M059J (cell line): ENCODE measurements at places on chromosomes 6 and 20. TPM values are rescaled to one million over a fixed set of nuclear protein-coding genes. Genes with fewer than 3 reads are reported as not detected.
A peak's percentile ranks its signal among the peaks of the same experiment; 100 is the strongest.

FAM217A gene
- not detected in 2 replicates for total RNA-seq

DNA sequence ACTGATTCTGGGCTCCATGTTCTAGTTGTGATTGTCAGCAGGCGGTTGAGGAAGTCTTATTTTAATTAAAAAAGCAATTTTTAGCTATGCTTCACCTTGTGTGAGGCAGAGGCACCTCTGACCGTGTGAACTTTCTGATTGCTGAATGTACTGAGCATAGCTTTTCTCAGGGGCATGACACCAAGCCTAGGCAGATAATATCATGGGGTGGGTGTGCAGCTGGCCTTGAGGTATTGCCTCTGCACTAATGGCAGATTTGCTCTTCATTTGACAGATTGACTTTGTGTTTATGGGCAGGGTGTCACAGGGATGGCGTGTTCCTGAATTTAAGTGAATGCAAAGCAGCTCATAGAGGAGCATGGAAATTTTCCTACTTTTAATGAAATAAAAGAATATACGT, 19.6 kb downstream of the CTNNBL1 start:
- DNase-seq, result no peak

ANKRD66 gene
- total RNA-seq, result not detected in 2 replicates

- no peak for DNase-seq
Measured at GRCh38 chr6:168887621-168888020, 366.0 kb downstream of the THBS2 start.

DNA sequence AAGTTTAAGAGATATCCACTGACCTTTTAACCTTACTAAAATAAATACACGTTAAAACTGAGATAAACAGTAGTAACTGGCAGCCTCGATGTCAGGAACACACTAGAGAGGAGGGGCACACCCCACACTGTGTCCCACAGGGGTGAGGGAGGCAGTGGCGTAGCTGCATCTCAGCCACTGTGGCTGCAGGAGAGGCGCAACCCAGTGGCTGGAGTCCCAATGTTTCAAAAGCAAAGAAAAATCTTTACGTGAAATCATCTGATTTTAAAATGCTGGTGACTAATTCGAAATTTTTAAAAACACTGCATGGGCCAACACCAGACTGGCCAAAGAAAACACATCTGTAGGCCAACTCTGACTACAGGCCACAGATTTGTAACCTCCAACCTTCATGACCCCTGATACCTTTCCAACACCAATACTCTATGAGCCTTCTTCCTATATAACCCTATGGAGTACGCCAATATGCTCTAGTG, 54.7 kb downstream of the TRAM2 start:
- peak; percentile 83 for DNase-seq

- DNase-seq, result peak; percentile 56
Measured at GRCh38 chr6:31270788-31271640, 878 bp downstream of the HLA-C start.
